Dorsolateral prefrontal cortex (tissue), 122 donors: ENCODE measurements at places on chromosomes 3 and 15.

DNA sequence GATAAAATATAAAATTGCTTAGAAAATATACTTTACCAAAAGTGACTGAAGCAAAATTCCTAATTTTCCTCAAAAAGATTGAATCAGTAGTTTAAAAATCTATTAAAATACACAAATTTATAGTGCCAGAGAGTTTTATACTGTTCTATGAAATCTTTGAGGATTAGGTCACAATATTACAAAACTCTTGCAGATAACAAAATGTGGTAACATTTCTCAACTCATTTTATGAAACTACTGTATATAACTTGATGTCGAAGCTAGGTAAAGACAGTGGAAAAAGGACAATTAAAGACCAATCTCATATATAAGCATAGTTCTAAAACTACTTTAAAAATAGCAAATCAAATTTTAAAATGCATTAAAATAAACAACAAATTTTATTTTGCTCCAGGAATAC, 15.9 kb downstream of the VEPH1 start:
- no peak for DNase-seq

DNA sequence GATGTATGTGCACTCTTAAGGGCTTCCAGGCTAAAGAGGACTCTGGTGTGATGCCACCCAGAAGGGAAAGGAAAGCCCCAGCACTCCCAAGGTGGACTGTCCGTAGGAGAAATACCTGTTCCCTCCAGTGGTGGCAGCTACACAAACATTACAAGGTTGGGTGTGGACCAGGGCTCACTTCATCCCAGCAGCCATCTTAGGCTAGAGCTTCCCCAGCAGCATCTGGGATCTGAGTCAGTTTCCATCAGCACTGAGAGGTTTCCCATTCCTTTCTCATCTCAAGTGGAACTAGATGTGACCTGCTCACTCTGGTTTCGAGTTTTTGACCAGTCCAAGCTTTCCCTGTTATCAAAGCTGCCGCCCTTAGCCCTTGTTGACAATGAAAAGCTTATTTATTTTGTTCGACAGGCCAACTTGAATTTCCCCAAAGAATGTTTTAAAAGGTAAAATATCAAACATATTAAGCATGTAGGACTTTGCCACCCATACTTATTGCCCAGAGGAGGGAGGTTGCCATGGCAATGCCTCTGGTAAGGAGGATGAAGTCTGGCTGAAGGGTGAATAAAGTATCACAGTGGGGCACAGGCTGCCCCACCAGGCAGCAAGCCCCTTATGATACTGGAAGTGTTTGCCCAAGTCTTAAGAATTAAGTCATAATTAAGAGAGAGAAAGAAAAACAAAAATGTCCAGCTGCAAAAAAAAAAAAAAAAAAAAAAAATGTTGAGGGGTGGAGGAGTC, 28.9 kb downstream of the CLDN18 start:
- DNase-seq = no peak

GRCh38 chr3:30626443-30627180, 20.2 kb downstream of the TGFBR2 start:
- no peak for DNase-seq

DNA sequence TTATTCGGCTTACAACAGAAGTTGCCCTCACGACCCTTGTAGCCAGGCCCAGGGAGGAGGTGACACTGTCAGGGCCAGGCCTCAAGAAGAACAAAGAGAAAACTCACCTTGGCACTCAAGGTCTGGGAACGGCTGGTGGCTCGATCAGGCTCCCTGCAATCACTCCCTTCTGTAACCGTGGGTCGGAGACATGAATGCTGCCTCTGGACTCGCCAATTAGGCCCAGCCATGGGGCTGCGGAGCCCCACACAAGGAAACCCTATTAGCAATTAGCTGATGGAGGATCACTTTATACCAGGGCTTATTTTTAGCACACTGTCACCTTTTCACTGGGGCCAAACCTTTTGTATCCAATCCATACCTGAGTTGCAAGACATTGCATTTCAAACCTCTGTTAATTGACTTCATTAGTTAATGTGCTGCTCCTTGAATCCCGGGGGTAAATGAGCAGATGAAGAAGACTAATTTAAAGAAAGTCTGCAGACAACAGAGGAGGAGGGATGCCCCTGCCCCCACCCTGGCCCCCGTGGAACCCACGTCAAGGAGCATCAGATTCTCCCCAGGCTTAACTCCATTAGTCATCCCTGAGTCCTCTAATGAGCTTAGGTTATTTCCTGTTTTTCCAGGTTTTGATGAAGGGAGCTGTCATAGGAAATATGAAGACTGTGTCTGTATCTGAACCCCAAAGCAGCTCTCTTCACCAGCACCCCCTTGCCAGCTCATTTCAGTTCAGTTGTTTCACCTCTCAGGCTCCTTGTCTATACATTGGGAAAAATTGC, 255.3 kb downstream of the RORA start:
- no peak for DNase-seq

DNA sequence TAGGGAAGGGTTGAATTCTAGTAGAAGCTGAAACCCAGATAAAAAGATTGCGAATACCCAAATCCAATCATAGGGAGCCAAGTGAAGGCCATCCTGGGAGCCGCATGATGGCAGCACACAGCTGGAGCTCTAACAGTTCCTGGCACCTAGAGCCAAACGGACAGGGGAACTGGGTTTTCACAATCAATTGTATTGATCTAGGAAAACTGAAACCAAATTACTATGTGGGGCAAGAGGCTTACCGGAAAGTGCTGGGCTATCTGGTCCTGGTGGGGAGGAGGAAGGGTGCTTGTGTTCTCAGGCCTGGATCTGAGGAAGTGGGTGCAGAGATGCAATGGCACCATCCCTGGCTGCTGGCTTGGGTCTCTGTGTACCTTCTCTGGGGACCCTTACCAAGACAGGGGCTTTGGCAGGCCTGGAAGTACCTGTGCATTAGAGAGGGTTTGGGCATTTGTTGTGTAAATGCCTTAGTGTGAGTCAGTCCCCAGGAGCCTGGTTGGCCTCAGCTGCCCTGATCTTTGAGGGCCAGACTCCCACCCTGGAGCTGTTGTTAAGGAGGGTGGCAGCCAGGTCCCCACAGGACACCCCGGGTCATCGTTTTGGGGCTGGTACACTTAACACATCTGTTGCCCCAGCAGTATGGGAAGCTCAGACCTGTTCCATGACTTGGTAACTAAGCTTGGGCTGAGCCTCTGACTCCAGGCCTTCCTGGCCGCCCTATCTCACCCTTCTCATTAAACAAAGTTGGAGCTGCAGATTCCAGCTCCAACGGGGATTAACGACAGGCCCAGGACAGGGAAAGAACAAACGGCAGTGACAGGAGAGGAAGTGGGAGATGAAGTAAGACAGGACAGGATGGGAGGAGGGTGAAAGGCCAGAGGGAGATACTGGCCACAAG, 8.9 kb upstream of the FURIN start:
- no peak for DNase-seq

DNA sequence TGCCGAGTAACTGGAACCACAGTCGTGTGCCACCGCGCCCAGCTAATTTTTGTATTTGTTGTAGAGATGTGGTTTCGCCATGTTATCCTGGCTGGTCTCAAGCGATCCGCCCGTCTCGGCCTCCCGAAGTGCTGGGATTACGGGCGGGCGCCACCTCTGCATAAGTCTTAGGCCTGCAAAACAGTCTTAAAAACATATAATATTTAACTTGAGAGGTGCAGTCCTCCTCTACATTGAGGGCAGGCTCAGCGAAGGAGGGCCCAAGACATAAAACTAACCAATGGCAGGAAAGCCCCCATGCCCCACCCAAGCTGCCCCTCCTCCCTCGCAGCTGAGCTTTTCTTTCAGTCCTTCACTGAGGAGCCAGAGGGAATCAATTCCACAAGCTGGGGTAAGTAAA, at the start of gene SLC28A2:
SLC28A2 (plus strand) TSS at position 347 of the 400 bp plus-strand sequence. CDS start 982 bp downstream, outside the sequence.
- DNase-seq = no peak

GRCh38 chr3:3648988-3649679, 150.1 kb upstream of the LRRN1 start:
- DNase-seq = no peak

- no peak for DNase-seq
Measured at GRCh38 chr3:126432361-126433104, 37.8 kb downstream of the CFAP100 start.

DNA sequence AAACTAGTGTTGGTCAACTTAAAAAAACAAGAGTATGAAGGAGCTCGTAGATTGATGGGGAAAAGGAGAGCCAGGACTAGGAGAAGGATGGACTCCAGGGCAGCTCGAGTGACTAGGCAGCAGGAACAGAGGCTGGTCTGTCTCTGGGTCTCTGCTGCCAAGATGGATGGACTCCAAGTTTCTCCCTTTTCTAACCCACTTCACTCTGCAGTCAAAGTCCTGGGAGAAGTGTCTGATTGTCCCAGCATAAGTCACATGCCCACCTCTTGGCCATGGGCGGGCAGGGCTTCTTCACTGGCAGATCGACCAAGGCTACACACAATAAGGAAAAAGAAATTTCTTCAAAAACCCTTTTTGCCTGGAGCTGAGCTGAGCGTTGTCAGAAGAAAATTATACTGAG, 9.2 kb upstream of the EPB42 start:
- peak; percentile 30 for DNase-seq

DNA sequence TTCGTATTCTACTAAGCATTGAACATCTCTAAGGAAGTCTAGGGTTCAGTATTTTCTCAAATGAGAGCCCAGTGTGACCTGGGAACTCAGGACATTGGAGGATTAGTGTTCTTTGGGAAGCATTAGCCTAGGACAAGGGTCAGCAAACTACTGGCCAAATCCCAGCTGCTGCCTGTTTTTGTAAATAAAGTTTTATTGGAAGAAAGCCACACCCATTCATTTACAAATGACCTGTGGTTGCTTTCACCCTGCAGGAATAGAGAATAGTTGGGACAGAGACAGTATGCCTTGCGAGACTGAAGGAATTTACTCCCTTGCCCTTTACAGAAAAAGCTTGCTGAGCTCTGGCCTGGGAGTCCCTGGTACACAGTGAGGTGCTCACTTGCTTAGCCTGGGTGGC, 20.6 kb downstream of the SLC6A11 start:
- DNase-seq = no peak

DNA sequence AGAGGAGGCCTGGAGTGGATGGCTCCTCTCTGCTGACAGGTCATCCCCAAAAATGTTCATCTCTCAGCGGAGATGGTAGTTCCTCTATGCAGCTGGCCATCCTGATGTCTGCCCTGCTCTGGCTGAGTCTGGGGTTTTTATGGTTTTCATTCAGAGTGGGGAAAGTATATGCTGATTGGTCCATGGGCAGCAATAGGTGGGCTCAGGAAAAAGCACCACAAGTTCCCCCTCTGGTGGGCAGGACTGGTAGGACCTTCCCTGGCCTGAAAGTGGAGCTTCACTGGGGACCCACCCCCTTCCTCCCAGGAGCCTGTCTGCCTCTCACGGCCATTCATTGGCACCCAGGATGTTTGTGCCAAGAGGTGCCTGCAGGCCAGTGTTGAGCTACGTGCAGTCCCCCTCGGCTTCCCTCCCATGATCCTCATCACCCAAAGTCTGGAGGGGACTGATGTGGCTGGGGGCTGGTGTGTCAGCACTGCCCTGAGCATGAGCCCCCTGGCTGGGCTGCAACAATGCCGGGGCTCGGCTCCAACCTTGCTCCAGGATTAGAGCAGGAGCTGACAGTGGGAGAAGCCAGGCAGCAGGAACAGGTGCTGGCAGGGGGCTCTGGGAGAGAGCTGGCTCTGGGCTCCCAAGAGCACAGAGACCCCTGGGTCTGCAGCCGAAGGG, 13.1 kb upstream of the BLOC1S6 start:
- no peak for DNase-seq
